ENCODE measurements at places on chromosomes 7 and 10. TPM values are rescaled to one million over a fixed set of nuclear protein-coding genes. Genes with fewer than 3 reads are reported as not detected.

PSD gene
- total RNA-seq = 13.1 TPM

DNA sequence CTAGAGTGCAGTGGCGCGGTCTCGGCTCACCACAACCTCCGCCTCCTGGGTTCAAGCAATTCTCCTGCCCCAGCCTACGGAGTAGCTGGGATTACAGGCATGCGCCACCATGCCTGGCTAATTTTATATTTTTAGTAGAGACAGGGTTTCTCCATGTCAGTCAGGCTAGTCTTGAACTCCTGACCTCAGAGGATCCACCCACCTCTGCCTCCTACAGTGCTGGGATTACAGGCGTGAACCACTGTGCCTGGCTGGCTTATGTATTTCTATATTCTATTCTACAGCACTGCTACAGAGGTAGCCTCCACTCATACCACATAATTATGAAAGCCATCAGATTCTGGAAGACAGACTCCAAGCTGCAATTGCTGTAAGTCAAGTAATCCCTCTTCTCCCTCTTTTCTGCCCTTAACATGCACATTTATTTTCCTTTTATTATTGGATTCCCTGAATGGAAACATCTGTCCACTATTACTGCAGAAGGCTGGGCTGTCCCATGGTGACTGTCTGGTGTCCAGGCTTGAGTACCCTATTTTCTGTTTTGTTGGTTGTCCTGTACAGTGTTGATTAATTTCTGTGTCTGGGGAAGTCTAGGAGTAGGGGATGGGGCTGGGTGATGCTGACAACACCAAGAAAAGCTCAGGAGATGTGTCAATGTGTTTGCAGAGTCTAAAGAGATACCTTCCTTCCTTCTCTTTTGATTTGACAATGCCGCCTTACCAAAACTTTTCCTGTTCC is 5.8 kb upstream of the ZNF487 start:
- DNase-seq = no peak

- no peak for DNase-seq
These were observed 214.1 kb downstream of the HERPUD2 start for GRCh38 chr7:35480806-35481205.

DNA sequence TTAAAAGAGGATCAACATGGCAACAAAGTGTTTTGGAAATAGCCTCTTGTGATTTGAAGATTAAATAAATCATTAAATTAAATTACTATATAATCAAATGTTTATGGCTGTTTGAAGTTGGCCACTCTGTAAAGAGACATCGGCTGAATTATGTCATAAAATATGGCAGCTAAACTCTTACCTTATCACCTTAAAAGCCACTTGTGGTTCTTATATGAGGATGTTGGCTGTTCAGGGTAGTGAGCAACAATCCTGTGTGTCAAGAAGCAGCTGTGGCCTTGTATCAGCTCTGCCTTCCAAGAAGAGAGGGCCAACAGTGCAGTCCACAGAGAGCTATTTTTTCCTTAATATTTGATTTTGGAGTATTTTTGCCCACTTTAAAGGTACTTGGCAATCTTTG is 113.4 kb upstream of the CDK6 start:
- DNase-seq = no peak

- DNase-seq = no peak
These were observed 75.0 kb upstream of the JCAD start for GRCh38 chr10:30134171-30134945.

- DNase-seq = no peak
These were observed 120.1 kb downstream of the DYNC2I1 start for GRCh38 chr7:158976468-158976848.

DNA sequence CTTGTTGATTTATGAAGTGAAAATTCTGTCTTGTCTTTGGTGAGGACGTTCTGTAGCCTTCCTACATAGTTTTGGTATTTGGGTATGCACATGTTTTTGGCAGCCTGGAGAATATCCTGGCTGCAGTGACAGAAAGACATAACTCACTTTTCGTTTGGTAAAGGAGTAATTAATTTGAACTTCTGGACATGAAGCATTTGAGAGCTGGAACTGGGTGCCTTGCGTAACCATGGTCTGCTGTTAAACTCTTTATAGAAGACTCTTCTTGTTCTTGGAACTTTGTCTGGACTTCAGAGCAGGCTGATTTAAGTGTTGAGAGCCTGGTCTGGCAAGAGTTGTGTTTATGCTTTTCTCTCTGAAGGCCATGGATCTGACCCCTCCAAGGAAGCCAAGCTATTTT is 231.3 kb downstream of the LRMDA start:
- DNase-seq = peak; percentile 27

Data from hepatocyte (in vitro differentiated cells).